Substantia nigra (tissue), 51 donors: ENCODE measurements at places on chromosomes 2 and 18.

GRCh38 chr18:24071779-24072178 lies 57.2 kb downstream of the TTC39C start:
- no peak for DNase-seq

DNA sequence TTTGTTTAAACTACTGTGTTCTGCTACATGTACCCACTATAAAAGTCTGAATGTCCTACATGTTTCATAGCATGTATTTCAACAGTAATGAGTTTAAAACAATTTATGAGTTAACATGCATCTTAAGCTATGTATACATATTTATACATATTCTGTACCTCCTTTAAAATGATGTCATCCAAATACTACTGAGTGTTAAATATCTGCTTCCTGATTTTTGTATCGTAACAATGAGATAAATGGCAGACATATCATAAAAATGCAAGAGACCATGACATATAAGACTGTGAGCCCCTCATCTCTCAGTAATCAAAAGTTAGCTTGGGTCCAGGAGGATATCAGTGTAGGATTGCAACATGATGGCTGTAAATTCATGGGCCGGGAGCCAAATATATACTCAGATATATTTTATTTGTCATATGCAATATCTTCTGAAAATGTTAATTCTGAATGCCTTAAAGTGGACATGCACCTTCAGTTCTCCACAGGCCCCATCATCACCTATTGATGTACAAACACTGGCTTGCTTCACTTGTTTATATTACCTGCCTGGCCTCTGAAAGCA lies 3.6 kb downstream of the COL5A2 start:
- DNase-seq: no peak

DNA sequence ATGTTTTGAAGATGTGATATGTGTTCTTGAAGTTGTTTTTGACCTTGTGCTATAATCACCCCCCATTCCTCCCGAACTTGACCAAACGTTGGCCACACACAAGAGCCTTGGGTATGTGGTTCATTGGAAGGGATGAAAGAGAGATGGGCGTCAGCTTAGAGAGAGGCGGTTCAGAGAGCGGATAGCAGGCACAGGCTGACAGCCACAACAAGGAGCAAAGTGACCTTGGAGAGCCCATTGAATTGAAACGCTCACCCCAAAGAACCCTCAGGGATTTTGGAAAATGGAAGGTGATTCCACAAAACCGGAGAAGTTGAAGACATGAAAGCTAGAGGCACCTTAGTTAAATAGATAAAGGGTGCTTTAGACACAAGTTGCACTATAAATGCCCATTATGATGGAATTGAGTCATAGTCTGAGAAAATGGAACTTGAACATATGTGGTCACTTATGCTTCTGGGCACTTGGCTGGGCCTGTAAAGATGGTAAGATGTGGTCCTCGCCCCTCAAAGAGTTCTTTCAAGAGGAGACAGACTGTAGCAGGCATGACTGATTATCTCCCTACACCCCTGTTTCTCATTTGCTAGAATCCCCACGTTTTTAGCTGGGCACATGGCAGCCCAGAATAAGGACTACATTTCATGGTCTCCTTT lies 188.5 kb upstream of the HAAO start:
- DNase-seq: no peak

DNA sequence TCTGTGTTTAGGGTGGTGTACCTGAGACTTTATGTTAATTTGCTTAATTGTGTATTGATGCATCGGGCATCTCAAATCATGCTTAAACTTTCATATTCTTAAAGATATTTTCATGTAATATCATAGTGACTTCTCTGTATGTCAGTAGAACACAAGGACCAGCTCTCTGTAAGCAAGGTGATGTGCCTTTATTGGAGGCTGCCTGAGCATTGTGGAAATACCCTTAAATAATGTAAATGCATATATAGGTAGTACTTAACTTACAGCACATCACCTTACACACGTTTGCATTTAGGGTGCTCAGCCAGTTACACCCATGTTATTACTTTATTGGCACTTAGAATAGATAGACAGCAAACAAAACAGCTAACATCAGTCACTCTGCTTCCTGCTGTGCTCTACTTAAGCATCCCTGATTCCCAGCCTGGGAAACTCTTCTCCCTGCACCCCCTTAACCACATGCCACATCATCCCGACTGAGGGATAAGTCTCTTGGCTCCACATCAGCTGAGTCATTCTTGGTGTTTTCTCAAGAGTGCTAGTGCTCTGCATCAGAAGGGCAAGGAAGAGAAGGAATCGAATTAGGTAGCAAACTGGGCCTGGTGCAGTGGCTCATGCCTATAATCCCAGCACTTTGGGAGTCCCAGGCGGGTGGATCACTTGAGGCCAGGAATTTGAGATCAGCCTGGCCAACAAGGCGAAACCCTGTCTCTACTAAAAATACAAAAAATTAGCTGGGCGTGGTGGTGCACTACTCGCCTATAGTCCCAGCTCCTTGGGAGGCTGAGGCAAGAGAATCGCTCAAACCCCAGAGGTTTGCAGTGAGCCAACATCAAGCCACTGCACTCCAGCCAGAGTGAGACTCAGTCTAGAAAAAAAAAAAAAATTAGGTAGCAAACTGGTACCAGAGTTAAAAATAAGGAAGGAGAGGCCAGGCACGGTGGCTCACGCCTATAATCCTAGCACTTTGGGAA lies 108.7 kb downstream of the MAP3K20 start:
- no peak for DNase-seq

- DNase-seq: no peak
Measured at GRCh38 chr2:178331474-178332432, 119.2 kb downstream of the PRKRA start.

- DNase-seq: no peak
Measured at GRCh38 chr2:120785228-120785966, 49.7 kb downstream of the GLI2 start.

- DNase-seq: no peak
Measured at GRCh38 chr2:31581124-31581795, 522 bp upstream of the SRD5A2 start.

- DNase-seq: no peak
Measured at GRCh38 chr18:48806551-48807261, 144.1 kb downstream of the SMAD7 start.

DNA sequence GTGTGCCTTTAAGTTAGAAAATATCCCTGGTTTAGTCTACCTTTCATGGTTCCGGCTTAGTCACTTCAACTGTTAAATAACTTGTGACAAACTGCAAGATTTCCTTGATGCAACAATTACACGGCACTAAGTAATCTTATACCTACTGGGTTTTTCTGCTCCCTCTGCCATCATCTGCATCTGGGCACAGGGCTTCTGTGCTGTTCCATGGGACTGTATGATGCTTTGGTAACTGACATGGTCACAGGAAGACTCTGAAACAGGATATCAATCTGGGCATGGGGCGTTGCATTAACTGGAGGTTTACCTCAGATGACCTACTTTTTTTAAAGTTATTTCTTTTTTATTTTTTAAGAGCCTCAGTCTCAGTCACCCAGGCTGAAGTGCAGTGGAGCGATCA lies 365.4 kb downstream of the SS18 start:
- no peak for DNase-seq

DNA sequence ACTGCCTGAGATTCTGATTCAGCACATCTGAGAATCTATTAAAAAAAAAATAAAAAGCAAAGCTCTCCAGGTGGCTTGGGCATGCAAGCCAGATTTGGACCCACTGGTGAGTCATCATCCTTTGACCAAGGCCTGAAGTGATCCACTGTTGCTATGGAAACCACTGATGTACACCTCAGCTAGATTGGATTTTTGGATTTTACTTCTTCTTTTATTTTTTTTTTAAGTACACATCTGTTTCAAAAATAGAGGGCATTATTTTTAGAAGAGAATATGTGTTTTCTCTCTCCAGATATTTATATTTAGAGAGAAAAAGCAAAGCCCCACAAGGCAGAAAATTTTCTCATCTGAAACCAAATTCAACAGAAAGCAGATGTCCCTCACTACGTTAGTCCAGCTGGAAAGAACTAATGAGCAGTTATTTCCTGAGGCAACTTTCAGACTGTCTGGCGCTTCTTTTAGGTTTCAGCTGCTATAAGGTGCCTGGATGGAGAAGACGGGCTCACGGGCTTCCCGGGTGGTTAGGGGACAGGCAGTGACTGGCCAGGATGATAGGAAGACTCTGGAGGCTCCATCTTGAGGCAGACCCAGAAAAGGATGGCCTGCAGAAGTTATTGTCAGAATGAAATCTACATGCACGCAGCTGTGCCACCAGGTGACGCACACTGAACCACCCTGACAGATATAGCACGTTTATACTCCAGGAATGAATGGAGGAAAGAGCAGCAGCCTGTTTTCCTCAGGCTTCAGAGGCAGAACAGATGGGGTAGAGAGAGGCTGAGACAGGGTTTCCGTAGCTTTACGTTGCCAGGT lies 50.5 kb downstream of the MRPL35 start:
- DNase-seq: no peak

DNA sequence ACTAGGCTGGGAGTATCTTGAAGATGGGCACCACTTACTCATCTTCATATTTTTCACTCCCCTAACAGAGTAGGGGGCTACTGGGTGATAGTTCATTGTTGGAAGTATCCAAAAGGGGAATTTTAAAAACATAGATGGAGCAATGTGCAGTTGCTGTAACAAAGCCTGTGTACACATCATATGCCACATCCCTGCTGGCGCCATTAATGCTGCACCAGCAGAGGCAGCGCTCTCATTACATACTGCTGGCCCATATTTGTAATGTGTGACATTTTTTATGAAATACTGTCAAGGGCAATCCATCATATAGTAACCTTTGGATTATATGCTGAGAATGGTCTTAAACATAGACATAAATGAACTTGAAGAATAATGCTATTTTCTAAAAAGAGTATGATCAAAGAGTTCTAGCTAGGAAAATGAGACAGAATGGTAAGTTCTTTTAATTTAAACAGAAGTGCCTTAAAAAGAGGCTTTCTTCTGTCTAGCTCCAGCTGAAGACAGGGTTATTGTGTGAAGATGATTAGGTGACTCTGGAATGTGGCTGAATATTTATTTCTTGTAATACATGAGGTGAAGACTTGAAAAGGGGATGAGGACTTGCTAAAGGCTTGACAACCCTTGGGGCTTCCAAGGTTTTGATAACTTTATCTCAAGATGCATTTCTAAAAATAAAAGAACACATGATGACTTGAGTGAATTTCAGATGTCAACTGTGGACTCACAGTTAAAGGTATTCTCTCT lies 2.4 kb upstream of the TMEM178A start:
- DNase-seq: no peak

GRCh38 chr2:1640301-1641135 lies 103.8 kb downstream of the PXDN start:
- no peak for DNase-seq

GRCh38 chr2:202965810-202966460 lies 48.7 kb upstream of the NBEAL1 start:
- peak; percentile 36 for DNase-seq

DNA sequence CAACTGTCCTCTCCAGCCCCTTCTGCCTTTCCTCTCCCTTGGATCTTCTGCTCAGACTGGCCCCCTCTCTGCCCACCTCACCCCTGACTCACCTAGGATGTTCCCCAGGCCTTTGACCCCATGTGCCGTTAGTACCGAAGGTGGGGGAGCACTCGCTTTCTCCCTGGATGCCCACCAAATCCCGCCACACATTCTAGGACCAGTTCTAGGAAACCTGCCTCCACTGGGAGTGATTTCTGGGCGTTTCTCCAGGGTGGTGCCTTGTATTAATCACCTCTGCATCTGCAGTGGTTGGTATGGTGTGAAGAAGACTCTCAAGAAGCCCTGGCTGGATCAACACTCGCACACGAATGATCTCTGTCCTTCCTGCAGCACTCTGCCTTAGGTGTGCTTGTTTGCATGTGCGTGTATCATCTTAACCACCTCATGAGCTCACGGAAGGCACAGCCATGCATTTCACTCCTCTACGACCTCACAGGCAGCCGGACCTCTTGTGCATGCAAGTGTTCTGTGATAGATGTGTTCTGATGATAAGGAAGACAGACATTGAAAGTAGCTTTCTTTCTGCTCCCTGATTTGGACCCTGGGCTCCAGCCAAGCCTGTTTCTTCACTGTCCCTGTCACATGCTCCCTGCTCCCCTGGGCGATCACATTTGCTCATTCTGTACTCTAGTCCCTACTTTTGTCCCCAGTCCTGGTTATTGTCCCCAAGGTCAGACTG lies 69.4 kb downstream of the LIPG start:
- no peak for DNase-seq

GRCh38 chr2:42858140-42859005 lies 66.0 kb upstream of the HAAO start:
- DNase-seq: no peak

DNA sequence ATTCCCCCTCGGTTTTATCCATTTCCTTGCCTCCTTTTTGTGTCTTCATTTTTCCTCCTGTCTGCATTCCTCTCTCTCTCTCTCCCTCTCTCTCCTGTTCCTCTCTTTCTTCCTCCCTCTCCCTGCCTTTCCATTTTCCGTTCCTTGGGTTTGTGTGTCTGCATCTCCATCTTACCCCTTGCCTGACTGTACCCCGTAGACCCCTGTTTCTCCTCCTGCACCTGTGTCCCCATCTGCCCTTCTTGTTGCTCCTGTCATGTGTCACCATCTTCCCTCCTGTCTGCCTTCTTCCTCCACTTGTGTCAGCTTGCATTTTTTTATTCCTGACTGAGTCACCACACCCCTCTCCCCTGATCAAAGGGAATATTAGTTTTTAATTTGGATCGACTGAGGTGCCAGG lies 1.8 kb downstream of the CDK5R2 start:
- no peak for DNase-seq

GRCh38 chr18:75314117-75314516 lies 103.5 kb downstream of the TSHZ1 start:
- no peak for DNase-seq
